ENCODE measurements at places on chromosomes 12 and 14. TPM values are rescaled to one million over a fixed set of nuclear protein-coding genes. Genes with fewer than 3 reads are reported as not detected.

- no peaks in the 10 kb centered on the region for H3K4me1 ChIP-seq
- no peak overlapping the region for H3K27ac ChIP-seq
- H3K27me3 ChIP-seq: no peaks in the 10 kb centered on the region
Measured at GRCh38 chr14:22189881-22190280, 399.1 kb downstream of the DAD1 start.

Gene C14orf119
- total RNA-seq: 62.8 TPM

Gene ZFHX2
- 1.4 TPM for total RNA-seq

Gene CCNB1IP1
- total RNA-seq: 70.2 TPM

Gene CABP1
- 0.24 TPM for total RNA-seq

Gene KLRC1
- not detected for total RNA-seq

Gene WNT1
- not detected for total RNA-seq

GRCh38 chr12:15919418-15919817 lies 8.3 kb downstream of the DERA start:
- H3K27me3 ChIP-seq: no peaks in the 10 kb centered on the region
- peaks cover 3% of the 10 kb centered on the region for H3K36me3 ChIP-seq
- H3K27ac ChIP-seq: no peak overlapping the region
